ENCODE measurements at places on chromosomes 1 and 21. TPM values are rescaled to one million over a fixed set of nuclear protein-coding genes. Genes with fewer than 3 reads are reported as not detected.

Gene NIBAN1
- 85.6 TPM for total RNA-seq

Gene FAM229A
- total RNA-seq: 1.4 TPM

Gene ASPM
- total RNA-seq: 39.3 TPM

Gene ATP1A4
- total RNA-seq: not detected

Gene NR0B2
- not detected for total RNA-seq

Gene AMY1B
- total RNA-seq: not detected

Gene CD1B
- total RNA-seq: not detected

Gene IL20
- not detected for total RNA-seq

Gene SCYL3
- 6.1 TPM for total RNA-seq

Gene TMEM51
- total RNA-seq: 1.5 TPM

Gene ADORA3
- total RNA-seq: not detected

Gene REN
- 0.37 TPM for total RNA-seq

Gene BCAN
- not detected for total RNA-seq

Gene TIPRL
- 31.3 TPM for total RNA-seq

Gene MFN2
- 61.6 TPM for total RNA-seq

Gene TSTD1
- 0.73 TPM for total RNA-seq

Gene ZMYM1
- 19.8 TPM for total RNA-seq

Gene GPR157
- 7.6 TPM for total RNA-seq

Gene SPATA46
- not detected for total RNA-seq

Gene MIB2
- total RNA-seq: 36.0 TPM

Gene TEDDM1
- not detected for total RNA-seq

Gene ZNF648
- not detected for total RNA-seq

Gene DENND1B
- total RNA-seq: 5.5 TPM

Gene KAZN
- total RNA-seq: 10.3 TPM

Gene GIPC2
- total RNA-seq: 1.1 TPM

Gene TSPAN2
- not detected for total RNA-seq

Gene JAM2
- 0.37 TPM for total RNA-seq

Gene DISP1
- total RNA-seq: 7.0 TPM

Gene PDXK
- 52.5 TPM for total RNA-seq

Gene CNTN2
- not detected for total RNA-seq

Gene OR2T29
- total RNA-seq: not detected

Gene AADACL4
- not detected for total RNA-seq

Gene IVL
- total RNA-seq: under 0.01 TPM

Gene LYPD8
- total RNA-seq: not detected

Gene MROH7
- total RNA-seq: 0.37 TPM

Gene UAP1
- 141 TPM for total RNA-seq

Gene ITLN2
- not detected for total RNA-seq

Data from subcutaneous preadipocyte (primary cell).